ENCODE measurements at places on chromosomes 7 and 10. TPM values are rescaled to one million over a fixed set of nuclear protein-coding genes. Genes with fewer than 3 reads are reported as not detected.

DNA sequence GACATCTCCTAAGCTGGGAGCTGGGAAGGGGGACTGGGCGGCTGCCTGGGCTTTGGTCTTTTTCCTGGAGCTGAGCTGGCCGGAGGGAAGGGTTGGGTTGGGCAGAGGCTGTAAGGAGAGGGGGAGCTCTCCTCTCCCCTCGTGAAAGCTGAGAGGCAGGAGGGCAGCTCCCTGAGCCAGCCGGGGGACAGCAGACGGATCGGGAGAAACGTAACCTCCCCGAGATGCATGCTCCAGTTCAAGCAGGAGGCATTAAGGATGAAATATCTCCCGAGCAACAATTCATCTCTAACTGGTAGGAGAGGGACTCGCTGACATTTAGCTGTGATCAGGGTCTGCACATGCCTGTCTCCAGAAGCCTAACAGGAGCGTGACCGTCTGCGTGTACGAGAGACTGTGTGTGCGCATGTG lies 19.9 kb upstream of the LBX1 start:
- no peaks in the 10 kb centered on the region for H3K27me3 ChIP-seq
- no peaks in the 10 kb centered on the region for H3K36me3 ChIP-seq
- H3K27ac ChIP-seq: no peak overlapping the region
- H3K4me1 ChIP-seq: no peaks in the 10 kb centered on the region

- H3K4me1 ChIP-seq: peaks cover 8% of the 10 kb centered on the region
- H3K27me3 ChIP-seq: no peaks in the 10 kb centered on the region
- no peak overlapping the region for H3K27ac ChIP-seq
- DNase-seq: no peak
- no peaks in the 10 kb centered on the region for H3K36me3 ChIP-seq
Observed at GRCh38 chr10:13703997-13704536, 117.3 kb downstream of the PRPF18 start.

DNA sequence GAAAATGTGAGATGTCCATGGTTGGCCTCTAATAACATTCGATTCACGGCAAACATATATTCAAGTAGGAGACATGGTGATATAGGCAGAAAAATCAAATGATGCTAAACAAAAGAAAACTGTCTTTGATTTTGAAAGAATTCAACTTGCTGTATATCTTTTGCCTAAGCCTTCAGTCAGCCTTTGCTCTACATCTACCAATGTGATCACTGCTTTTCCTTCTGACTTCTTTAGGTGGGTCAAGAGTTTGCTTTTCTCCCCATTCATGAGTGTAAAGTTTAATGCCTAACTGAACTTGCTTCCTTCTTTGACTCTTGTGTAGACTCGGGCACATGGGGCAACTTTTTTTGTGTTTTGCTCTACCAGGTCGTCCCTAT lies 417 bp upstream of the HIF1AN start:
- H3K27ac ChIP-seq: no peak overlapping the region
- DNase-seq: no peak
- no peaks in the 10 kb centered on the region for H3K27me3 ChIP-seq

DNA sequence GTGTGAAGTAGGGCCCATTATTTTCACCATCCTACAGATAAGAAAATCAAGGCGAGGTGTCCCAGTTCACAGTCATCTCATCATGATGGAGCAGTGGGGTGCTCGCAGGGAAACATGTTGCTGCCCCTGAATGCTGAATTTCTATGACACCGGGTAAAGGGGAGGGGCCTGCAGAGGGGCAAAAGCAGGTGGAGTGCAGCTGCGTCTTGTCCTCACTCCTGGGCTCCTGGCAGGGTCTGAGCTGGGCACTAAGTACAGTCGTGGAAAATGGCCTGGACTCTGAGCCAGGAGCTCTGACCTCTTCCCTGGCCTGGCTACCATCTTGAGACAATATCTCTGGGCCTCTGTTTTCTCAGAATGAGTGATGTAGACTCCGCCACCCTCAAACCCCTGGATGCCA lies 253.1 kb upstream of the PITRM1 start:
- DNase-seq: no peak
- no peaks in the 10 kb centered on the region for H3K36me3 ChIP-seq
- no peak overlapping the region for H3K4me3 ChIP-seq
- H3K27ac ChIP-seq: no peak overlapping the region
- H3K4me1 ChIP-seq: peaks cover 3% of the 10 kb centered on the region

DNA sequence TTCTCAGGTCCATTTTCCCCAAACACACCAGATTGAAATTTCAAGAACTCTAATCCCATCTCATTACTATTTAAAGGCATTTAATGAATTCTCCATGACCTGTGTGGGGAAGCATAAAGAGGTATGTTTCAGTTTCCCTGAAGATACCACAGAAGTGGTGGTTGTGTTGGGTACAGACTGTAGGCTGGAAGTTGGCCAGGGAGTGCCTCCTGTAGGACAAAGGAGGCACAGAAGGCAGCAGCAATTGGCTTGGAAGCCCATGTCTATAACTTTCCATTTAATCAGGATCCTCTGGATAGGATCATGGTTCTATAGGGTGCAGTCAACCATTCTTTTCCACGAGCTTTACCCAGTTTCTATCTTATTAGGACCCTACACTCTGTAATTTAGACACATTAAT lies 8.6 kb upstream of the BET1 start:
- DNase-seq: no peak
- H3K27ac ChIP-seq: no peak overlapping the region
- peaks cover 4% of the 10 kb centered on the region for H3K27me3 ChIP-seq
- H3K4me1 ChIP-seq: no peaks in the 10 kb centered on the region

Gene CLDN3
- 8.2 TPM for total RNA-seq
